ENCODE measurements at places on chromosomes 7 and 10.

GRCh38 chr7:121081327-121081936, 92.9 kb downstream of the CPED1 start:
- no peak for DNase-seq

DNA sequence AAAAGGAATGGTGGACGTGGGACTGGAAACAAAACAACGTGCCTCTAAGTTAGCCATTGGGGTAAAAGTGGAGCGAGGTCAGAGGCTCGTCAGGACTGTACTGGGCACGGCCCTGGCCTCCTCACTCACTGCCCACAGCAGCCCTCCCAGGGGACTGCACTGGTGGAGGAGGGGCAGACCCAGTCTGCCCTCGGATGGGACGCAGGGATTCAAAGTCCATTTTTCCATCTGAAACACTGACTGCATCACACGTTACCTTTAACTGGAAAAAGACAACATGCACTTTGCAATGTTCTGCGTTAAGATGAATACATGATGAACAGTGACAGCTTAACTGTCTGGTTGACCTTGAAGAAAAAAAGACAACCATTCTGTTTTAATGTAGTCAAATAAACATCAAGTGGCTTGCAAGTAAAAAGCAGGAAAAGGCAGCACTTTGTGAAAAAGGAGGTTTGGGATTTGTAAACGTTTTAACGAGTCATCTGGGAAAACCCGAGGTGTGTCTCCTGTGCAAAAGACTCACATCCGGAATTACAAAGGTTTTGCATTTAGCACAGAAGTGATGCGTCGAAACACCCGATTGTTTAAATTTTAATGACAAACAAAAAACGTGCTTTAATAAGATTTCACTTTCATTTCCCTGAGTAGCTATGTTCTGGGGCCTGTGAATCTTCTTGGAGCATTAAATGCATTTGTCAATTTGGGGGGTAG, 18.8 kb downstream of the KLF6 start:
- DNase-seq, result no peak

GRCh38 chr7:133114519-133114918, 32.6 kb upstream of the CHCHD3 start:
- DNase-seq, result no peak

DNA sequence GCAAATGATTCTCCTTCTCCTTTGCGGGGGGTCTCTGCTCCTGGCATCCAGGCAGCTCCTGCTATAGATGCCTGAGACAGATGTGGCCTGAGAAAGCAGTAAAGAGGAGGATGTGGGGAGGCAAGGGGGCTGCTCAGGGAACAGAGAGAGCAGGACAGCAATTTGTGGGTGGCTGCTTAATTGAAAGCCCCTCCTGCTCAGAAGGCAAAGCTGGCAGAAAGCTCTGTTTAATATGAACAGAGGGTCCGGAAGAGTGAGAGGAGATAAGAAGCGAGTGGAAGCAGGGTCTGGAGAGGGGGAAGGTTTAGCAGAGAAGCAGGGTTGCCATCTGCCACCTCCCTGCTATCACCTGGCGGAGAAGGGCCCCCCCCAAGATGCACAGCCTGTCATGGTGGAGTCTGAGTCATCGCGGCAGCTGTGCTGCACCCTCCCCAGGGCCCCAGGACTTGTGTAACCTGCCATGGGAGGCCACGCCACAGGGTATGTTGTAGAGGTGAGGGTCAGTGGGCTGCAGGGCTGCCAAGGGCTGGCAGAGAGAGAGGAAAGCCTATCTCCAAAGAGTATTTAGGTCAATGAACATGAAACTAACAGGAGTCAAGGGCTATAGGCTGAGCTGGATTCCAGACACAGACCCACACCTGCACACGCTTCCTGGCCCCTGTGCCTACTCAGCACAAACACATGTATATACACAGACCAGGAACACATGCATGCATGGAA, 1109.8 kb upstream of the AUTS2 start:
- DNase-seq, result no peak

DNA sequence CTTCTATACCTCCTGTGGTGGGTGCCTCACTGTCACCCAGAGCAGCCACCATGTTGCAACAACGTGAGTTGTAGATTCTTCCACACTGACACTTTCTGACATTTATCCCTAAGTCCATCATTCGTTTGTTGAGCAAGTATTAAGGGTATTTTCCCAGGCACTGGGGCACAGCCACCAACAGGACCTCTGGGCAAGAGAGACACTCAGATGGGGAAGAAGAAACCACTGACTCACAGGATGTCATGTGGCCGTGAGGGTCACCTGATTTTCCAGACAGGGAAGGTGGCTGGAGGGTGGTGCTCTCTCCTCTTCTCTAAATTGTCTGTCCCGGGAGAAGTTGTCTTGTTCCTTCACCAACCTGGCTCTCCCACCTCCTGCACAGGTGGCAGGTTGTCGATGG, 51.7 kb upstream of the PPIF start:
- DNase-seq, result peak; percentile 36

DNA sequence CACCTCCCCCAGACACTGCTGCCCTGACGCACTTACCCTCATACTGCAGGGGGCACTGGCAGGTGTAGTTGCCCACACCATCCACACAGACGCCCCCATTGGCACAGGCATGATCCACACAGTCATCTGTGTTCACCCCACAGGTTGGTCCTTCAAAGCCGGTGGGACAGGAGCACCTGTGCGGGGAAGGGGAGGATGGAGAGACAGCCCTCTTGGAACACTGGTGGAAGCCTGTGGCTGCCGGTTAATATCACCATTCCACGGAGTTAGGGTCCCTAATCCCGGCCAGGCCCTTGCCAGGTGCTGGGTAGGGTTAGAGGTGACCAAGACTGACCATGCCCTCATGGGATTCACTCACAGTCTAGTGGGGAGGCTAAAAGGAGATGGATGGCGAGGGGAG, 171.8 kb downstream of the SLIT1 start:
- DNase-seq, result no peak

DNA sequence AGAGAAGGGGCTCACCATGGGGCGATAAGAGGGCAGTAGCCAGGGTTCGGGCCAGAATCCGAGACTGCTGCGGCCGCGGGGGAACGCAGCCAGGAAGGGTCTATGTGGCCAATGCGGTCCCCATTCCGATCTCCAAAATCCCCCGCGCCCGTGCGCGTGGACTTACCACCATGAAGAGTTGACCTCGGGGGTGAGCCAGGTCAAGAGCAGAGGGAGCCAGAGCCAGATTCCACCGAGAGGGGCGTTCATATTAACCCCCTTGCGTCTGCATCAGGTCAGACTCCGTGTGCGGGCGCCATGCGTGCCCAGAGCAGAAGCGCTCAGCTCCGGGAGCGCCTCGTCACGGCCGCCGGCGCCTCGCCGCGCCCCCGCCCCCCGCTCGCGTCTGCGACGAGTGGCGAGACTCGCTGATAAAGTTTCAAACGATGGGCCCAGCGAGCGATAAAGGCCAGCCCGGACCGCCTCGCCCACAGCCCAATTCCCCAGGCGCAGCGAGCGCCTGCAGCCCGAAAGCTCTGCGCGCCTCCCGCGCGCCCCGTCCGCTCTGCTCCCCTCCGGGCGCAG, at the start of gene WNT2:
Gene WNT2, minus strand, starts transcription at position 318 of the 564 bp plus-strand sequence. Its CDS starts 69 bp downstream, at position 249.
- DNase-seq, result no peak

DNA sequence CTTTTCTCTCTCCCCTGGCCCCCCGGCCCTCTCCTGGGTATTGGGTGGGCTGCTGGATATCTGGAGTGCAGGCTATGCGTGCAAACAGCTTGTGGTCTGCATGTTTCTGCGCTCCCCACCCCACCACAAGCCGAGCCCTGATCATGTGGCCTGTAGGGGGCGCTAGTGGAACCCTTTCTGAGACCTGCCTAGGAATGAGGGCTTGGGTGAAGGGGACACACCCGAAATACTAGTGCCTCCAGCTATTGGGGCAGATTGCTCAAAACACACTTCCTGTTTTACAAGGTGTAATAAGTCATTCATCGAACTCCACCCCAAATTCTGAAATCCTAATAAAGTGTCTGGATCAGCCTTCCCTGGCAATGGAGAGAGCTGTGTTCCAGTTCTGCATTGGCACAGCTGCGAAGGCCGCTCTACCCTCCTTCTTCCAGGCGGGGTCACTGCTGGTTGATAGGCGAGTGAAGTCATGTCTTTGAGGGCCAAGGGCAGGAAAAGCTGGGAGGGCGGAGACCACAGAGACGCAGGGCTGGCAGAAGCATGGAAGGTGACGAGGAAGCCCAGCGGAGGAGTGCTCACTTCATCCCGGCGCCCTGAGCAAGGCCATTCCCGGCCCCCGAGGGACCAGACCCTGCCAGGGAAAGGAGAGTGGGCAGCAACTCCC, 19.8 kb upstream of the PRRT4 start:
- no peak for DNase-seq

- no peak for DNase-seq
Observed at GRCh38 chr10:113612154-113612553, 51.7 kb downstream of the NRAP start.

DNA sequence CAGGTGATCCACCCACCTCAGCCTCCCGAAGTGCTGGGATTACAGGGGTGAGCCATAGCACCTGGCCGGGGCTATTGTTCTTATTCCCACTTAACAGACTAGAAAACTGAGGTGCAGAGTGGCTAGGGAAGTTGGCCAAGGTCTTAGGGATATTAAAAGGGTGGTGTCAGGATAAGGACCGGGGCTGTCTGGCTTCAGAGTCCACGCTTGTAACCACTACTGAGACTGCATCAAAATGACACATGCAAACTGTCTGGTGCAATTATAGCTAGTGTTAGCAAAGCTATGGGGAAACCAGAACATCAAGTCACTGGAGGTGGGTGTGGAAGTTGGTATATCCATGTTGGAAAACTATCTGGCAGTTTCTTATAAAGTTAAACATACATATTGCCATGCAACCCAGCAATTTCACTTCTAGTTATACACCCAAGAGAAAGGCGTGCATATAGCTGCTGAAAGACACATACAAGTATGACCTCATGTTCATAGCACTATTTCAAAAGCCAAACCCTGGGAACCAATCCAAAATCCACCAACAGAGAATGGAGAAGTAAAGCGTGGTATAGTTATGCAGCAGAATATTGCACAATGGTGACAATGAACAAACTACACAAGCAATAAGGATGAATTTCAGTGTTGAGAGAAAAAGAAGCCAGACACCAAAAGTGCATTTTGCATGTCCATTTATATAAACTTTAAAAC, 33.9 kb upstream of the EEPD1 start:
- DNase-seq, result peak; percentile 56

GRCh38 chr7:81507221-81507620, 262.6 kb downstream of the HGF start:
- DNase-seq, result no peak

- no peak for DNase-seq
Observed at GRCh38 chr7:158085741-158086695, 501.6 kb downstream of the PTPRN2 start.

- no peak for DNase-seq
Observed at GRCh38 chr10:76341740-76342139, 910.3 kb downstream of the LRMDA start.

DNA sequence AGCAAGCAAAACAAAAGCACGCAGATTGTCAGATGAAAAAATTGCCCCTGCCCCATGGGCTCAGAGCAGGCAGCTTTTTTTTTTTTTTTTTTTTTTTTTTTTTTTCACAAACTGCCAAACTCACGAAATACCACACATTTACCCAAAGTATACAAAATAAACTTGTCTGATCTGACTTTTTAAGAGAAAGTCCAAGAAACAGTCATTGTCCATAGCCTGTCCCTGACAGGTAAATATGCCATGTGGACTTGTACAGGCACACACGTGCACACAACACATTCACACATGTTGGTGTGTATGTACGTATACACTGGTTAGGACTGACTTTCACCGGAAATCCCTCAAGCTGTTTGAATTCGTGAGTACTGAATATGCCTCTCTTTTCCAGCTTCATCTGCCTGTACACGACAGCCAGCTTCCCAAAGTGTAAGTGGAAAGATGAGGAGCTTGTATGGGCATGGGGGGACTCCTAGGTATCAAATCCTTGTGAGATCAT, 929 bp upstream of the HGF start:
- no peak for DNase-seq

DNA sequence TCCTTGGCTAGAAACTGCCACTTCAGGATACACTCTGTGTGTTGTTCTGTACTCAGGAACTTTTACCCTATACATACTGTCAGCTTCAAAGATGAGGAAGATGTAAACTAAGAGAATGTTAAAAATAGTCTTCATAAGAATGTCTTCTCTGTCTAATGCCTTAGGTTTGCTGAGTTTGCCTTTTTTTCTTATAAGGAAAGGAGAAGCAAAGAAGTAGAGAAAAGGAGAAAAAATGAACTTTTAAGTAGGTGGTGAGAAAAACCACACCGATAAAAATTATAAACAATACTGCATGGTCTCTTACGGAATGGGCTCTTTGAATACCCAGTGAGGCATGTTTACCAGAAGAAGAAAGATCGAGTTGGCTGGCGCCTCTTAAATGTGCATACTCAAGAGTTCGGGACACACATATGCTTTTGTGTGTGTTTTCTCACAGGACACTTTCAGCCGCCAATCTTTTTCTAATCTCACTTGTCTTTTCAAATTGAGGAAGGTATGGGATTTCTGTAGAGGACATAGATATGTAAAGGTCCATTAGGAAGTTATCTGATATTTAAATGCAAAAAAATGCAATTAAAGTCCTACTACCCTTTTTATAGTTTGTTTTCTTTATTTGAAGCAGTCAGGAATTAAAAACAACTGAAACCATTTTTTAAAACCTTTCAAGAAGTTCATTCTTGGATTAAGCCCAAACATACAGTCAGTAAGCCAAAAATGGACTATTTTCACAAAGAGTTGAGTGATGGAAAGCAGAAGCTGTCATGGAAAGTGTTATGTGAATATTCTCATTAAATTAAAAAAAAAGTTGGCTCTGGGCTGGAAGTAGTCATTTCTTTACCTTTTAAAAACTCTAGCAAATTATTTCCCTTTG, 100.6 kb upstream of the MDFIC start:
- DNase-seq, result no peak

GRCh38 chr10:70481831-70482530, 3.4 kb downstream of the PALD1 start:
- no peak for DNase-seq

DNA sequence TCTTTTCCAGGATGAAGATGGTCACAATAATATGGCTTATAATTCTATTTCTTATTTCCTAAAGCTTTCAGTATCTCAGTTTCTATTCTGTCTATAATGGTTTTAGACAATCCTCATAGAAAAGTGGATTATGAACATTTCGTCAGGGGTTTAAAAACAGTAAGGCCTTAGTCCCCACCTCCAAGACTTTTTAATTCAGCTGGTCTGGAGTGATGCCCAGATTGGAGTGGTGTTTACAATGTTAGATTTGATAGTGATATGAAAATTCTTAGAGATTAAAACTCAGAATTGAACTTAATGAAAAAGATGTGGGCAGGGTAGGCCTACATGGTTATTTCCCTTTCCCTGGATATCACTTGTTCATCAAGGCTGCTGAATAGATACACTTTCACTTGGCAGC, 1238.3 kb downstream of the SORCS3 start:
- no peak for DNase-seq

DNA sequence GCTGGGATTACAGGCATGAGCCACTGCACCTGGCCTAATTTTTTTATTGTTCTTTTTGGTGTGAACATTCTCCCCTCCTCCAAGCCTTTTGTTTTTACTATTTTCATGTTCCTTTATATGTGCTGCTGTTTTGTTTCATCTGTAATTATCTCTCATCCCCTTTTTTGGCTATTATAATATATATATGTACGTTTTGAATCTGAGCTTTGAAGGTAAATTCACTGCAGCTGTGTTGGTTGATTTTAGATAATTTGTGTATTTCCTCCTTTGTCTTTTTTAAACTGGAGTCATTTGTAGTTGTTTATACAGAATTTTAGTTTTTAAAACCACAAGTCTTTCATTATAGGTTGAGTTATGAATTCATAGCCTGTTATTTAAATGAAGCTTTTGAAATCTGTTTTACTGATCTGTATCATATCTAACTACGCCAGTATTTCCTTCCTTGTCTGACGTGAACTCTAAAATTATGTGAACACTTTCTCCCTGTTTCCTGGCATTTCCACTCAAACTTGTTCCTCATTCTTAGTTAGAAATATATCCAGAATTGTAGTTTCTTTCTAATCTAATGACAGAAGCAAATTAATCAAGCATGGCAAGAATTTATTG, 54.9 kb downstream of the PTEN start:
- no peak for DNase-seq

Data from transverse colon (tissue), 4 donors.